ENCODE measurements at places on chromosomes 7 and 10.

DNA sequence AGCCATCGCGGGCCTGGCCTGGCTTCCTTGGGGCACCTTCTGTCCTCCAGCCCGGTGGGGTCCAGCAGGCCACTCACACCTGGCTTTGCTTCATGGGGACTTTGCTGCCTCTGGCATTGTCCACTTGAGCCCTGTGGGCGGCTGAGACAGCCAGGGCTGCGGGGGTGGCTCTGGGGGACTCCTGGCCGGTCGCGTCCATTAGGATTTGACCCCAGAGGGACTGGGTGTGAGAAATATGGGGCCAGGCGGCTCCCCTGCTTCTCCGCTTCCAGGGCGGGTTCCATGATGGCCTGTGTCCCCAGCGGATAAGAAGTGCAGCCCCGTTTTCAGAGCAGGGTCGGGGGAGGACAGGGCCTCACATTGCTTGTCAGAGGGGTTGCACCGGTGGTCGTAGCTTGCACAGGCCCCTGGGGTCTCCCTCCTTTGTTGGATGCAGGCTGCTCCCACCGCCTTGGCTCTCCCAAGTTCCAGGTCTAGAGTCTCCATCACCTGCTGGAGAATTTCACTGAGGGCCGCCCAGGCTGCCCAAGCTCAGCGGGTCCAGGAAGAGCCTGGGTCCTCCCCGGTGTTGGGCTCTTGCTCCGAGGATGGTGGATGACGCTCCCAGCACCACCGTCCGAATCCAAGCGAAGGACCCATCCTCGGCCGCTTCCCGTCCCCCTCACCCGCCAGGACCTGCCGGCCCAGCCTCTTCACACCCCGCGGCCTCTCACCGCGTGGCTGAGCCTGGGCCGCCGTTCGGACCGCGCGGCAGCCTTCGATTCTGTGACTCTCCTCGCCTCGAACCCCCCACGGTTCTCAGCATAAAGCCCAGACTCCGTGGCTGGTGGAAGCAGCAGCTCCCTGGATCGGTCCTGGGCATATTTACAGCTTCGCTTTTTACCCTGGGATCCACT lies 140.1 kb downstream of the DYNC2I1 start:
- no peak for DNase-seq

- no peak for DNase-seq
Measured at GRCh38 chr10:17516376-17516775, 62.0 kb upstream of the ST8SIA6 start.

DNA sequence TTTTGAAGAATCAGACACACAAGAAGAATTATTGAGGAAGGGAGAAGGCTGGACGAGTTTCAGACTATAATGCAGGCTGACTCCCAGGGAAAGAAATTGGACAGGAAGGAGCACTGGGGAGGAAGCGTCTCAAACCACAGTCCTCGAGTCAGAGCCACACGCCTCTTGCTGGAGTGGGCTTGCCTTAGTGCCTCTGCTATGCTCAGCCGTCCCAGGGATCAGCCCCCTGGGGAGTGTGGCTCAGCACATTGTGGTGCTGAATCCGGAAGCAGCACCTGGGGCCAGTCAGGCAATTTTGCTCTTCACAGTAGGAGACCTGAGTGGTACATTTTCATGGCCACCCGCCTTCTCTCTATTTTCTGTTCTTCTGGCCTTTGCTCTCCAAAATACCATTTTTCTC lies 67.4 kb upstream of the SLC35G1 start:
- no peak for DNase-seq

DNA sequence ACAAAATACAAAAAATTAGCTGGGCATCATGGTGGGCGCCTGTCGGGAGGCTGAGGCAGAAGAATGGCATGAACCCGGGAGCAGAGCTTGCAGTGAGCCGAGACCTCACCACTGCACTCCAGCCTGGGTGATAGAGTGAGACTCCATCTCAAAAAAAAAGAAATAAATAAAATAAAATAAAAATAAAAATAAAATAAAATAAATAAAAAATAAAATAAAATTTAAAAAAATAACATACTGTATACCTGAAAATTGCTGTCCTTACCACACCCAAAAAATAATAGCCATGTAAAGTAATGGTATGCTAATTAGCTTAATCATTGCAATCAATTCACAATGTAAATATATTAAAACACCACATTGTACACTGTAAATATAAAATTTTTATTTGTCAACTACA lies 3.4 kb downstream of the ZC3HAV1L start:
- no peak for DNase-seq

DNA sequence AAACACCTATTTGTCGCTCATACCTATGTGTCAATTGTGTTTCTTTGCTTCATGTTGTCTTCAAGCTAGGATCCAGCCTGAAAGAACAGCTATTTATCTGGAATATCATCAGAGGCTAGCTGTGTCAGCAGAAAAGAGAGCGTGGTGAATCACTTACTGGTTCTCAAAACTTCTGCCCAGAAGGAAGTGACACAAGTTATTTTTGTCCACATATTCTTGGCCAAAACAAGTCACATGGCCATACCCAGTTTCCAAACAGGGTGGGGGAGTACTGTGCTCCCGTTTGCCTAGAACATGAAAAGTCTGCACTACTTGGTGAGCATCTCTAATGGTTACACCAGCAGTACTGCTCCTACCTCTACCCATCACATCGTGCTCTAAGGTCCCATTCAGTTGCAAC lies 160.9 kb upstream of the CSTF2T start:
- no peak for DNase-seq

- DNase-seq, result no peak
Measured at GRCh38 chr10:188546-188945, 53.3 kb downstream of the ZMYND11 start.

GRCh38 chr7:138478499-138478908 lies 18.4 kb downstream of the TRIM24 start:
- no peak for DNase-seq

DNA sequence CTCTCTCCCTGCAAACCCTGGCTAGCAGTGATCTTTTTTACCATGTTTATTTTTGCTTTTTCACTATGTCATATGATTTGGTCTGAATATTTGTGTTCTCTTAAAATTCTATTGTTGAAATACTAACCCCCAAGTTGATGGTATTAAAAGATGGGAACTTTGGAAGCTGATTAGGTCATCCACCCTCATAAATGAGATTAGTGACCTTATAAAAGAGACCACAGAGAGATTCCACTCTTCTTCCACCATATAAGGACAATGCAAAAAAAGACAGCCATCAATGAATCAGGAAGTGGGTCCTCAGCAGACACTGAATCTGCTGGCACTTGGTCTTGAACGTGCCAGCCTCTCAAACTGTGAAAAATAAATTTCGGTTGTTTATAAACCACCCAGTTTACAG lies 112.8 kb upstream of the KCND2 start:
- DNase-seq, result no peak

DNA sequence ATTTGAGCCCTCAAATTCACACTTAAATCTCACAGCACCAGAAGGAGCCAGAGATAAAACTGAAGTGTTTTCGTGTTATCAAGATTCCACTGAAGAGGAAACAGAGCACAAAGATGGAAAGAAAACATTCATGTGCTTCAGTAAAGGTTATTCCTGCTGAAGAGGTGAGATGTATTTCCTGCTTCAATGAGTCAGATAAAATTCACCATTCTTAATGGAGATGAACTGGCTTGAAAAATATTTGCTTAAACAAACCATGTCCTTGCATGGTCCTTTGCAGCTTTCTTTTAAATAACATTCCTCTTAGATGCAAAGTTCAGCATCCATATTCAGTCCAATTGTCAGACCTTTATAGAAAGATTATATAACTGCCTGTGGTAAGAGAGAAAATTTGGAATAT lies 294.2 kb downstream of the IPMK start:
- no peak for DNase-seq

DNA sequence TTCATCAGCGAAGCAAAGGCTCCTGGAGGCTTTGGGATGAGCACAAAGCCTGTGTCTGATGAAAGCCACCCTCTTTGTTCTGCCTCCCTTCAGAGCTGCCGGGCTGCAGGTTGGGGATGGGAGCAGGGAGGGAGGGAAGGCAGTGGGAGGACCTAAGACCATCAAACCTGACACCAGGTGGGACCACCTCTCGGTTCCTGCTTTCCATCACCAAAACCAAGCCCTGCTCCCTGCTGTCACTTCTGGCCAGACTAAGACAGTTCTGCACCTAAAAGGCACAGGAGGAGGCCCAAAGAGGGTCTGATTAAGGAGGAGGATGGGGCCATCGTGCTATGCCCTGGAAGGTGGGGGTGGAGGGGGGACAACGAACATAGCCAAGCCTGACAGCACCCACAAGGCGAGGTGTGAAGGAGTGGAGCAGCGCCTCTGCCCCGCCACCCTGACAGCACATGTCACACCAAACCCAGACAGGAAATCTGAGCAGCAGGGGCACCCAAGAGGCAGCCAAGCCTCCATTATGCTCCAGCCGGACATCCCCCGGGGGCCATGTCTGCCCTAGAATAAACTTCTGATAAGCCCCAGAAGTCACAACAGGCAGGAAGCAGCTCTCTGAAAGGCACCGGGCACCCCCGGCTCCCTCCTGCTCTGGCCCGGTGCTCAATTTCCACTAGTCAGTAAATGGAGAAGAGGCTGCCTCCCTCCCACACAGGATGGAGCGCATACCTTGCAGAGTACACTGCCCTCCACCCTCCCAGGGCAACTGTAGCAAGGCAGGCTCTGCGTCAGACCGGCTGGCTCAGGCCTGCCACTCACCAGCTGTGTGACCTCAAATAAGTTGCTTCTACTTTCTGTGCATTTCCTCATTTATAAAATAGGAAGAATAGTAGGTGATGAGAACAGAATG lies 48.9 kb downstream of the DLG5 start:
- DNase-seq, result peak; percentile 64

- no peak for DNase-seq
Measured at GRCh38 chr10:60733517-60733822, 44.8 kb upstream of the CDK1 start.
